ENCODE measurements at places on chromosomes 2 and 18.

- no peak for DNase-seq
Observed at GRCh38 chr2:10046931-10047330, 3.6 kb downstream of the KLF11 start.

GRCh38 chr2:196511258-196512168 lies 128.0 kb upstream of the CCDC150 start:
- no peak for DNase-seq

DNA sequence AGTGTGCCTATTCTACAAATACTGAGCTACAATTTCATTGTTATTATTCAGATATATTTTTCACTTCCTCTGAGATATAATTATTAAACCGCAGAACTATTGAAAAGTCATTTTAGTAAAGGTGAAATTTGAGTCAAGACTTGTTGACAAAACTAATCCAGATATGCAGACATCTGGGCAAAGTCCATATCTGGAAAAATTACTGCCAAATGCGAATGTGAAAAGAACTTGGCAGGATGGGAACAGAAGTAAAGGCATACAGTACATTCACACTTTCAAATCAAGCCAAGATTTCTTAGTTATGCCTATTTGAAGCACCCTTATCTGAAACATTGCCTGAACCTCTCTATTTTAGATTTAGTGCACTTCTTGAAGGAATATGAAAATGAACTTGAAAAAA lies 923.6 kb downstream of the CCDC85A start:
- no peak for DNase-seq

DNA sequence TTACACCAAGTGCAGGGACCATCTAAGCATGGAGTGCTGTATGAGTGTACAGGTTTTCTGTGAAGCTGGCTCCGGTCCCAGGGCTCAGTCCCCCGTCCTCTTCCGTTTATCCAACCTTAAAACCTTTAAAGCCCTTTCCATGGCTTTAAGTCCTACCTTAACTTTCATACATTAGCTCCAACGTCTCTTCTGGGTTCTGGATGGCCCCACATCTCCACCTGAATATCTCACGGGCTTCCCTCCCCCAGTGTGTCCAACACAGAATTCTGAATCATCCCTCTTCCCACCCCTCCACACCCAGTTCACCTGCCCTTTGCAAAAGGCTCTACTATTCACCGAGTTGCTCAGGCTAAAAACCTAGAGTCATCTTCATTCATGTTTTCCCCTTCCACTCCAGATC lies 12.8 kb downstream of the ARHGAP25 start:
- DNase-seq = no peak

DNA sequence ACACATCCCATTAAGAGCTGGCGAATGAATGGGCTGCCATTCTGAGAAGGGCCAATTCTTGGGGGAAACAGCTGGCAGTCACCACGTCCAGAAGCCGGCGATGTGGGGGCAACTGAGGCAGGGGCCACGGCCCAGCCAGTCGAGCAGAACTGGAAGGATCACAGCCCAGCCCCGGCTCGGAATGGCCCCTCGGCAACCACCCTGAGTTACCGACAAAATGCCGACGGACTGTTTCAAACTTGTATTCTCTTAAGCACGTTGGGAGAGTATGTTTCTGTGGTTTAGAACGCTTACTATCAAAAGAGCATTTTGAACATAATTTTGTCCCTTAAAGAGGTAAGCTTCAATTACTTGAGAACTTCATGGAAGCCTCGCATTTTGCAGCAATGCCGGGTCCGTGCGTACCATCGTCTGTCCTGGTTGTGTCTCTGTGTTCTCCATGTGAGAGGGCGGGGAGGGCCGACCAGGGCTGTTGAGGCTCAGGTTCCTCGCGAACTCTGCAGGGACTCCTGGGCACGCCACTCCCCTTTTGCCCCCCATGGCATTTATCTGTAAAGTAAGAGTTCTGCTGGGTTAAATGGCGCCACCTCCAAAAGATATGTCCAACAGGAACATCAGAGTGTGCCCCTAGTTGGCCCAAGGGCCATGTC lies 155.9 kb downstream of the TWIST2 start:
- DNase-seq = no peak

- DNase-seq = no peak
Observed at GRCh38 chr2:209499069-209499468, 75.2 kb downstream of the MAP2 start.

GRCh38 chr2:119644186-119644585 lies 34.8 kb upstream of the TMEM177 start:
- no peak for DNase-seq

DNA sequence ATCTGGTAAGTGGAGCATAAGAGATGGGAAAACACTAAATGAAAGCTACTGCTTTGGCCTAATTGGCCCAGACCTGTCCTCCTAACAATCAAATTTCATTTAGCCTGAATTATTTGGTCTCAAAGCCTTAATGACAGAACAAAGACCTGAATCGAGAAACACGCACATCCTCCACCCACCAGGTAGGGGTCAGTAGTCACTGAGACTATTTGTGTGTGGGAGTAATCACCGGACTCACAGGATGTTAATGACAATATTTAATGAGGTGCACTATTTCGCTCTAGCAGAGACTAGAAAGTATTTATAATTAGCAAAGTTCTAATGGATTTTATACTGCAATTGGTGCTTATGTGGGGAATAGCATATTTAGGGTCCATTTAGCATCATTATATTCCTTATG lies 68.1 kb downstream of the RBM43 start:
- no peak for DNase-seq

- no peak for DNase-seq
Observed at GRCh38 chr18:25454270-25454659, 102.3 kb upstream of the ZNF521 start.

DNA sequence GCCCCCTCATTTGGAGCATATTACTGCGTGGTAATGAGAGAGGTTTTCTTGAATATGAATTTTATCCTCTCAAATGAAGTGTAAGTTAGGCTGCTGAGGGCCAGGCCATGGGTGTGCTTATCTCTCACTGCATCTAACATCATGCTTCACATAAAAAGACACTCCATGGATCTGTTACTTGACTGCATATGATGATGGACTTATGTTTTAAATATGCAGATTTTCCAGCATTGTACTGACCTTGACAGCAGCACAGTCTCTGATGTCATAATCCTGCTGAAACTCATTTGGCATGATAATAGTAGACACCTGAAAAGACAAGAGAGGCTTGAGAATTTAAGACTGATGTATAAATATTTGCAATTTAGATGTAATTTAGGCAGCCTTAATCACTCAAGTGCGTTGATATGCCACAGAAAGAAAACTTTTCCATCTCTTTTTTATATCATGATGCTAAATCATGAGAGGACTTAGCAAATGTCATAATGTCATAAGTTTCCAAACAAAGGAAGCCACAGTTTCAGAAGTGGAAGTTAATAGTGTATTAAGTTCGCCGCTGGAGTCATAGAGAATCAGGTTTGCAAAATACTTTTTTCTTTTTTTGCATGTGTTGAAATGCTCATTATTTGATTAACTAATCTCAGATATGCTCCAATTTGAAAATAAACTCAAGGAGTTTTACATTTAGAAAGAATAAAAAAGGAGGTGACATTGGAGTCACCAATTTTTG lies 62.7 kb upstream of the CD302 start:
- DNase-seq = no peak

DNA sequence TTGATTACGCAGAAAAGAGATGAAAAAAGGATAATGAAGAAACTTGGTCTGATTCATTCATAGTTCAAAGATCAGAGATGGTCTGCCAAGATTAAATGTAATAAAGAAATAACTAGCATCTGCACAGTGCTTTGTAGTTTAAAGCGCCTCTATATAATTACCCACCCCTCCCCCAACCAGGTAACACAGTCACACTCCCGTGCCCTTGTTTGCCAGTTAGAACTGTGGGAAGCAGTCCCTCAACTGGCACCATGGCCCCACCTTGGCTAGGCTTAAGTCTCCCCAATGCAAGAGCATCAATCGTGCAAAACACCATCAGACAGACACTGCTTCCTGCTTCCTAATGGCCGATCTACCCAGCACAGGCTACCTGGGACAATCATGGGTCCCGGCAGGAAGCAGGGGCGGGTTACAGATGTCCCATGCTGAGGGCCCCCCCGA lies 11.6 kb downstream of the ADCY3 start:
- DNase-seq = no peak

GRCh38 chr18:9647496-9648323 lies 33.4 kb upstream of the PPP4R1 start:
- DNase-seq = no peak

GRCh38 chr18:65922103-65922502 lies 171.3 kb downstream of the CDH7 start:
- DNase-seq = no peak

GRCh38 chr18:45467945-45468344 lies 147.3 kb upstream of the SLC14A2 start:
- no peak for DNase-seq

GRCh38 chr2:108958002-108958401 lies 31.0 kb downstream of the EDAR start:
- no peak for DNase-seq

DNA sequence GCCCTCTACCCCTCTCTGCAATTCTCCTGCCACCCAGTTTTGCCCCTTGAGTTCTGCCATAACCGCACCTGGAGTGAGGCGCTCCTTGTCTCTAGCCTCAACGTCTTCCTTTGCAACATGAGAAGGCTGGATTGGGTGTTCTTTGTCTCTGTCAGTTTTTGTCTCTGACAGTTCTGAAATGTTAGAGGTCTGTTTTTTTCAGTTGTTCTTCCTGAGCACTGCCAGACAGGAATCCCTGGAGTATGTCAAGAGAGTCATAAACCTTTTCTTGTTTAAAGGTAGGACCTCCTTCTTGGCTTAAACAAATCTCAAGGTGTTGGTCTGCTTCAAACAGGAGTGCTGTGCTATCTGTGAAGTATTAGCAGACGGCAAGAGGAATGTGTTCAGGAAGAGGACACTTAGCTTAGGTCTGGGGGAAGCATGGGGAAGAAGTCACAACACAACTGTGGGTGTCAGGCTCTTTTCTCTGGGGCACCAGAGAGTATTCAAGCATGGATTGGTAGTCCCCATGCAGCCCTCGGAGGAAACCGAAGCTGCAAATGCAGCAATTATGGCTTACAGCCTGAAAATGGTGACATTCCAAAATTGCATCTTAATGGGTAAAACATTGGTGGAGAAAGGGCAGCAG lies 32.3 kb downstream of the AFF3 start:
- DNase-seq = no peak

GRCh38 chr2:174778085-174778981 lies 14.1 kb upstream of the CHRNA1 start:
- DNase-seq = no peak

- DNase-seq = no peak
Observed at GRCh38 chr2:233341296-233341695, 13.0 kb upstream of the DGKD start.

GRCh38 chr18:4765401-4765800 lies 310.3 kb upstream of the DLGAP1 start:
- DNase-seq = no peak

GRCh38 chr18:59669872-59670657 lies 27.2 kb downstream of the CCBE1 start:
- no peak for DNase-seq

DNA sequence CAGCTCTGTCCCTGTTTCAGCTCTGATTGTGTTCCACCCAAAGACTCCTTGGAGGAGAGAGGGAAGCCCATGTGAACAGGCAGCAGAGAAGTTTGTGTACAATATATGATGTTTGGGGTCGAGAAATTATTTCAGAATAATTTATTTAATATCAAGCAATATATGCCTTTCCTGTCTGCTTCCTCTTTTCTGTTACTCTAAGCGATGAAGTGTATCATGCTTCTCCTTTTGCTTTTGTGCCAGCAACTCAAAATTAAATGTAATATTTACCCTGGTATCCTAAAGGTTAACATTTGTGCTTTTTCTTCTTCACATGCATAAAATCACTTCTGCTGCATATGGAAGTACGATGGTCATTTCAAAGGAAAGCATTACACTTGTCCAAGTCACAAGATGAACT lies 2.4 kb upstream of the NTSR2 start:
- DNase-seq = no peak

- DNase-seq = no peak
Observed at GRCh38 chr2:106853631-106854030, 32.3 kb downstream of the ST6GAL2 start.

DNA sequence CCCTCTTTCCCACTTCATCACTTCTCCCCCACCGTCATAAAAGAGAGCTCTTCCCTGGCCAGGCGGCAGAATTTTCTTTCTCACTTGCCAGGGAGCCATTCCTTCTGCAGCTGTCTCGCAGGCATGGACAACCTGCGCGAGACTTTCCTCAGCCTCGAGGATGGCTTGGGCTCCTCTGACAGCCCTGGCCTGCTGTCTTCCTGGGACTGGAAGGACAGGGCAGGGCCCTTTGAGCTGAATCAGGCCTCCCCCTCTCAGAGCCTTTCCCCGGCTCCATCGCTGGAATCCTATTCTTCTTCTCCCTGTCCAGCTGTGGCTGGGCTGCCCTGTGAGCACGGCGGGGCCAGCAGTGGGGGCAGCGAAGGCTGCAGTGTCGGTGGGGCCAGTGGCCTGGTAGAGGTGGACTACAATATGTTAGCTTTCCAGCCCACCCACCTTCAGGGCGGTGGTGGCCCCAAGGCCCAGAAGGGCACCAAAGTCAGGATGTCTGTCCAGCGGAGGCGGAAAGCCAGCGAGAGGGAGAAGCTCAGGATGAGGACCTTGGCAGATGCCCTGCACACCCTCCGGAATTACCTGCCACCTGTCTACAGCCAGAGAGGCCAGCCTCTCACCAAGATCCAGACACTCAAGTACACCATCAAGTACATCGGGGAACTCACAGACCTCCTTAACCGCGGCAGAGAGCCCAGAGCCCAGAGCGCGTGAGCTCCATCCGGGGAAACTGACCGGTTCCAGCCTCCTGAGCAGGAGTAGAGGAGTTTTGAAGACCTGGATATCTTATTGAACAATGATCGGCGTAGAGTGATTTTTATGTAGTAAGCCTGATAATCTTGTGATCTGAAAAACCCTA lies at the start of gene MSGN1:
TSS of gene MSGN1 (plus strand) at position 65 of the 850 bp plus-strand sequence. CDS start at position 124, 59 bp downstream.
- no peak for DNase-seq

- no peak for DNase-seq
Observed at GRCh38 chr18:24055878-24056277, 41.3 kb downstream of the TTC39C start.

DNA sequence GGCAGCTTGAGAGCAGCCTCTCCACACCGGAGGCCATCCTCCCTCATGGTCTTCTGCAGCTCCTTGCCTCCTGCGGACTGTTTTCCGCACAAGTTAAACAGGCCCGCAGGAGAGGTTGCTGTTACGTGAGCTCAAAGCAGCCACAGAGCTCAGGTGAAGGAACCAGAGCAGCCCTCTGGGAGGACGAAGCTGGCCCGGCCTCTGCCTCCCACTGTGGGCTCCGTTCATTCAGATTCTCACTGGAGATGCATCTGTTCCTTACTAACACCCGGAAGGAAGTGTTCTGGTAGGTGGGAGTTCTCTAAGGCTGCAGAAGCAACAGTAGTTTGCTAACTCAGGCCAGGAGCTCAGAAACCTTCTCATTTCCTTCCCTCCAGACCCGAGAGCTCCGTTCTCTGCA lies 10.9 kb downstream of the DIPK1C start:
- DNase-seq = no peak

GRCh38 chr2:54599914-54600313 lies 123.5 kb upstream of the EML6 start:
- no peak for DNase-seq

GRCh38 chr2:41937921-41938708 lies 109.7 kb upstream of the PKDCC start:
- DNase-seq = no peak

GRCh38 chr2:176639671-176640070 lies 370.4 kb downstream of the MTX2 start:
- DNase-seq = no peak

Data from kidney glomerular epithelial cell (primary cell).